ENCODE measurements at places on chromosomes 2 and 18.

GRCh38 chr18:12098374-12098773, 4.7 kb downstream of the ANKRD62 start:
- DNase-seq = no peak

DNA sequence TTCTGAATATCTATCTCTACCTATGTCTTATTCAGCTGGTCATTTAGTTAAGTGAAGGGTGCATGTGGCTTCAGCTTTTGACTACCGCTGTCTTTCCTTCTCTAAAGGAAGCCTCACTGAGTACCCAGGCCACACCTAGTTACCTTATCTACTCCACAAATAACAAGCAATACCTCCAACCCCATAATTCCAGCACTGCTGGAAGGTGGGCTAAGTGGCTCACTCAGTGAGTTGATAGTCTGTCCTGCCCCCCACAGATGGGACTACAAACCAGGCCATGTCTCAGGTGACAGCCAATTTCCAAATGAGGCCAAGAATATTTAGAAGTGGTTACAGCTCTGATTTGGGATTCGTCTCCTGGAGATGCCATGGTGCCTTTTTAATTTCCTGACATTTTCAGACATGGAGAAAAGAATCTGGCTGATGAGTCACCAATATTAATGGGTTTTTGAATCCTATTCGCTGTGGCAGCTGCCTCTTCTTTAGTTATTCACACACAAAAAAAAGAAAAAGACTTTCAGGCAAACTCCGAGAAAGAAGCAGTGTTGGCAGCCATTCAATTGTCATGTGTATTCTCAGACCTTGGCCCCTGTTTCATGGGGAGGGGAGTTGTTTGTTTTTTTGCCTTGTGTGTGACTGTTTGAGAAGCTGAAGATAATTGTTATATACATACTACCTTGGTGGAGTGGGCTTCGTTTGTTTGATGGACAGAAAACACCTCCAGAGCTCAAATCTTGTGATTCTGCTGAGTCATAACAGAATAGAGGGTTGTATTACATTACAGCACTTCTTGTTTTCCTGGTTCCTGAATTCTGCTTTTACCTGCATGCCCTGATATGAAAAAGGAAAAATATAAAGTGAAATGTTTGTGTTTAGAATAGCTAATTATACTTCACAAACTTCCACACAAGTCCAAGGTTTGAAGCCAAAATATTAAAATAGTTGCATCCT, 64.2 kb downstream of the SCG2 start:
- DNase-seq = no peak

GRCh38 chr2:88903749-88904353, 212.4 kb downstream of the RPIA start:
- DNase-seq = no peak

GRCh38 chr2:17996978-17997377, 118.5 kb downstream of the KCNS3 start:
- DNase-seq = no peak

DNA sequence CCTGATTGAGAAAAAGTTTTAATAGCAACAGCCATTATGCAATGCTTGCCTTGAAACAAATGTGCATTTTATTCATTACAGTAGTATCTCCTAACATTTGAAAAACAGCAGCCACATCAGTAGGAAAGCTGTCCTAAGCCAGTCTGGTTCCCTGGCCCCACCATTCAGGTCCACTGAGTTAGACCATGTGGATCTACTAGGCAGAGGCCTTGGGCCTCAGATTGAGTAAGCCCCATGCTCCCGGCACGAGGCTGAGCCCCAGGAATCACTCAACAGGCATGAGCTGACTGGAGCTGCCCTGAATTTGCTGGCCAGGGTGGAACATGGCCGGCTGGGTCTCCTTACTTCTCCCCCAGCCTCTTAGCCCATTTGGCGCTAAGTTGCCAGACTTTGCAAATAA, 103.4 kb downstream of the ZFP36L2 start:
- no peak for DNase-seq

GRCh38 chr2:152580714-152581113, 136.5 kb downstream of the PRPF40A start:
- no peak for DNase-seq

DNA sequence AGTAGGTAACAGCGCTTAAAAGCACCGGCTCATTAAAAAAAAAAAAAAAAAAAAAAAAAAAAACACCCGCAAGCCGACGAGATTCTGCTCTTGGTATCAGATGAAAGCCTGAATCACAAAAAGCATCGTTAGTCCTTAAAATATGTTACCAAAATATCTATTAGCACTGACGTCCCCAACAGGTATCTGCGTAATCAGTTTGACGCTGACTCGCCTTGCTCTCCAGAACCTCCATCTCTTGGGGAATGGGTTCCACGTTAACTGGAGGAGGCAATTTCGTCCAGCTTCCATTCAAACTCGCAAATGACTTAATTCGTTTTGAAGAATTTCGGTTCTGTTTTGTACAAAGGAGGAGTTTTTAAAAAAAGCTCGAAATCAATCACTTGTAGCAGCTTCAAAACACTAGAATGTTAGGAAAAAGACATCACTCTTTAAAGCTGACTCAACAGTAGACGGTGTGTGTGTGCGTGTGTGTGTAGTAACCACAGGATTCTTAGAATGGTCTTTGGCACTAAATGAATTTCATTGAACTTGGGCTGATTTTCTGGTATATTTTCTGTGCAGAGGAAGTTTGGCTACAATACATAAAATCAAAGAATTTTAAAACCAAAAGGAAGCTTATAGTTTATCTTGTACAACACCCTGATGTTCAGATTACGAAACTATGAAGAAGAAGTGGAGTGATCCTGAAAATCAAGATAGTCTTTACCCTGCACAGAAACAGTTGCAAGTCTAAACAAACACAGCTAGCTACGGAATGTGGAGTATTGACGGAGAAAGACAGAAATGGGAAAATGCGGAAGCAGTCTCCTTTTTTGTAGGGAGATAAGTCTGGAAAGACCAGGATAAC, 1.1 kb upstream of the PGAP1 start:
- peak; percentile 37 for DNase-seq

DNA sequence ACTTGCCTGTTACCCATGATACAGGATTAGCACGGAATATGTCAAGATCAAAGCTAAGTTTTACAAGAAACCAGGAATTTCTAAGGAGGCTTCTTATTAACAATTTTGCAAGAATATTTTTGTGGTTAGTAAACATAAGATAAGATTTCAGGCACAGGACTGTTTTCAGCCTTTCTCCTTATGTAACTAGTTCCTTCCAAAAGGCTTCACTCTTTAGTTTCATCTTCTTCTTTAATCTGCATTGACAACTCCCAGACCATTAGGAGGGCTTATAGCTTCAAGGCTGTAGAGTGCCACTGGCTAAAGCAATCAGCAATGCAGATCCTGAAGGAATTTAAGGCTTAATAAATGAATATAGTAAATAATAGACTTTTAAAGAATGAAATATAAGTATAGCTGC, 29.3 kb downstream of the SLC14A1 start:
- DNase-seq = no peak

GRCh38 chr2:210558708-210559107, 2.3 kb downstream of the CPS1 start:
- no peak for DNase-seq

GRCh38 chr2:31053929-31054782, 84.1 kb downstream of the GALNT14 start:
- no peak for DNase-seq

GRCh38 chr2:230525682-230526081, 109.7 kb downstream of the SP100 start:
- DNase-seq = no peak

DNA sequence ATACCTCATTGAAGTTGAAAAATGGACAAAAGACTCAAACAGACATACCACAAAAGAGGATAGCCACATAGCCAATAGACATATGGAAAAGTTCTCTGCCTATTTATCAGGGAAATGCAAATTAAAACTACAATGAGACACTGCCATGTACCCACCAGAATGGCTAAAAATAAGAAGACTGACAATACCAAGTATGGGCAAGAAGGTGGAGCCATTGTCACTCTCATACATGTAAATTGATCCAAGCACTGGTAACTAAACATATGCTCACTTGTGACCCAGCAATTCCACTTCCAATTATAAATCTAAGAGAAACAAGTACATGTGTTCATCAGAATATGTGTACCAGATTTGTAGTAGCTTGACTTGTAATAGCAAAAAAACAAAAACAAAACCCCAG, 4.6 kb downstream of the LOXHD1 start:
- no peak for DNase-seq

DNA sequence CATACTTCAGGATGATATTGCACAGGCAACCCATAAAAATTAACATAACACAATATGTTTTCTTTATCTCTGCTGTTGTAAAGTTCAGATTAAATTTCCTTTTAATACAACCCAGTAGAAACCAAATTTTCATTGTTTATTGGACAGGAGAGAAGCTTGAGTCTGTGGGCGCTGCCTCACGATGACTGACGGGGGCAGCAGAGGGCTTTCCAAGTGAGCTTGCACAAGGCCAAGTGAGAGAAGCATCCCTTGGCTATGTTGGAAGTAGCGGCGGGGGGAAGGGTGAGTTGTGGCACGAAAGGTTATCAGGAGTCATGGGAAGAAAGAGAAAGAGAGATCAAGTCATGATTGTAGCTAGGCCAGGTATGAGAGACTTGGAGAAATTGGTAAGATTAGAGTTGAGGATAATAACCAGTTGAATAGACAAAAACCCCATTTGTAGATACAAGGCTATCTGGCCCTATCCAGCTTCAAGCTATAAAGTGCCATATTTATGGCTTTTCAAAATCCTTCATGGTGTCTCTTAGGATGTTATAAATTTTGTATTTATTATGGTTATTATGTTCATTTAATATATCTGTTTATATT, 413.7 kb upstream of the FAM98A start:
- no peak for DNase-seq

DNA sequence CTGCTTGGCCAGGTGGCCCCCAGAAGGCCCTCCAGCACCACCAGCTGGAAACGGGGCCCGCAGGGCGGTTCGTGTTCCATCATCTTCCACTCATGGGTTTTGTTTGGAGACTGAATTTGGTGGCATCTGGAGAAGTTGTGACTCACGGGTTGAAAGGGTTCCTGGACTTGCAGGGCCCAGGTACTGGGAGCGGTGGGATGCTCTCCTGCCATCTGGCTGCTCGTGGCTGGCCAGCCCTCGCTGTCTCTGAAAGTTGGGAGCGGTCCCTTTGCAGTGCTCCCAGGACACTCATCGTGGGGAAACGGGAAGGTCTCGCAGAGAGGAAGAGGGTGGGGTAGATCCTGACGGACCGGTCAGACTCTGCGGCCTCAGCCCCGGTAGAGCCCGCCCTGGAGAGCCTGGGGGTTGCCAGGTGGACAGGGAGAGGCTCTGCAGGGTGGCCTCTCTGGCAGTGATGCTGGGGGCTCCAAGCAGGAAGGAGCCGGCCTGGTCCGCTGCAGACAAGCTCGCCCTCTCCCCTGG, 47.5 kb downstream of the TWIST2 start:
- DNase-seq = no peak

- no peak for DNase-seq
Measured at GRCh38 chr2:26394694-26395093, 7.0 kb upstream of the DRC1 start.

DNA sequence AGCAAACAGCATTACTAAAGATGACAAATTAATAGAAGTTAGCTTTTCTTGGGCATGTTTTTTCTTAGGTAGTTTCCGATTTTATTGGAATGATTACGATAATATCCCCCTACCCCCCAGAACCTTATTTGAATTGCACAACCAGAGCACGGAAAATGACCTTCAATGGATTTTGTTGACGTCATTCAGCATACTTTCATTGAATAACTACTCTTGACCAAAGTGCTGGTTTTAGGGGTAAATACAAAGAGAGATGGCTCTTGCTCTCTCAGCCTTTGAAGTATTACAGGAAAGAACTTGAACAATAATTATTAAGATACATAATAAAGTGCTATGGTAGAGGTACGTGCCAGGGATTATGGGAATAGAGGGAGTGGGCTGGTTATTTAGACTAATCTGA, 36.0 kb downstream of the VAPA start:
- DNase-seq = no peak

DNA sequence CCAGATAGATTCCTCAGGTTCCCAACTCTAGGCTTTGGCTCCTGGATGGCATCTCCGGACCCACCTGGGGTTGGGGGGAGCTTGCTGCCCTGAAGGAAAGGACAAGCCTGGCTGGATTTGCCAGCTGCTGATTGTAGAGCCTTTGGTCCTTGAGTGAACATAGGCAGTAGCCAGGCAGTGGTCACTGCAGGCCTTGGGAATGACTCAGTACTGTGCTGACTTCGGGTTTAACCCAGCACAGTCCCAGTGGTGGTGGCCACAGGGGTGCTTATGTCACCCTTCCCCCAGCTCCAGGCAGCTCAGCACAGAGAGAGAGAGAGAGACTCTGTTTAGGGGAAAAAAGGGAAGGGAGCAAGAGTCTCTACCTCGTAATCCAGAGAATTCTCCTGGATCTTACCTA, 27.7 kb upstream of the ACTR2 start:
- no peak for DNase-seq

DNA sequence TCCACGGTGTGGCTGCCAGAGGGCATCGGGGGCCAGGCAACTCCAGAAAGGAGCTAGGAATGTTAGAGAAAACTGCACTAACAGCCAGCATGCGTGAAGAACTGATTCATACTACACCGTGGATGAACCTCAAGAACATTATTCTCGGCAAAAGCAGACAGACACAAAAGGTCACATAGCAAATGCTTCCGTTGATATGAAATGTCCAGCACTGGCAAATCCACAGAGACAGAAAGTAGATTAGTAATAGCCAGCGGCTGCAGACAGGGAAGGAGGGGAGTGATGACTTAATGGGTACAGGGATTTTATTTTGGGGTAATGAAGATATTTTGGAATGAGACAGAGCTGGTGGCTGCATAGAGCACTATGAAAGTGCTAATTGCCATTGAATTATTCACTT, 37.4 kb downstream of the SCTR start:
- DNase-seq = no peak

GRCh38 chr2:172953411-172953810, 122.2 kb upstream of the MAP3K20 start:
- no peak for DNase-seq

GRCh38 chr2:196821195-196821594, 12.0 kb upstream of the C2orf66 start:
- DNase-seq = no peak

DNA sequence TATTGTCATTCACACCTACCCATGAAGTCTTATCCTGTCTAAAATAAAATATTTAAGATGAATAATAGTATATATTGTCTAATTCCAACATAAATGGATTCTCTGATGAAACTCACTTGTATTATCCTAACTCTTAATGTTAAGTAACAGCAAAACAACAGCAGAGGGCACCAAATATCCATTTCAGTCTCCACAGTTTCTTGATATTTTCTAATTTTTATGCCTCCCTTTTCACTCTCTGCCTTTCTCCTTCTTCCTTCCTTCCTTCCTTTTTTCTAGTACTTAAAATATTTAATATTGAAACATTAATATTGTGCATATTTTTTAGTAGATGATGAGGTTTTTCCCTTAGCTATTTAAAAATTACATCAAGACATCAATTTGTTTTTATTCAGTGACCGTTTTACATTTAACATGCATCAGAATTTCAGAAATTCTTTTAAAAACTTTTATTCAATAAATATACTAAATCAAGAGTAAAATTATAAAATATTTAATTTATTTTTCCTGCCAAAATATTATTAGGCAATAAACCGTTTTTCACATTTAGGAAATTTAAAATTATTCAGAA, 97.6 kb downstream of the WDR7 start:
- no peak for DNase-seq

Data from stimulated activated CD4-positive, alpha-beta T cell treated with anti-CD3 and anti-CD28 coated beads, Interleukin-1b, Interleukin-23, amount 100 ng/mL, for 4 hours (primary cell).